Stomach (tissue), 19 donors: ENCODE measurements at places on chromosomes 12 and 14. TPM values are rescaled to one million over a fixed set of nuclear protein-coding genes. Genes with fewer than 3 reads are reported as not detected.

NINJ2 gene
- 2.2 TPM for total RNA-seq

DNA sequence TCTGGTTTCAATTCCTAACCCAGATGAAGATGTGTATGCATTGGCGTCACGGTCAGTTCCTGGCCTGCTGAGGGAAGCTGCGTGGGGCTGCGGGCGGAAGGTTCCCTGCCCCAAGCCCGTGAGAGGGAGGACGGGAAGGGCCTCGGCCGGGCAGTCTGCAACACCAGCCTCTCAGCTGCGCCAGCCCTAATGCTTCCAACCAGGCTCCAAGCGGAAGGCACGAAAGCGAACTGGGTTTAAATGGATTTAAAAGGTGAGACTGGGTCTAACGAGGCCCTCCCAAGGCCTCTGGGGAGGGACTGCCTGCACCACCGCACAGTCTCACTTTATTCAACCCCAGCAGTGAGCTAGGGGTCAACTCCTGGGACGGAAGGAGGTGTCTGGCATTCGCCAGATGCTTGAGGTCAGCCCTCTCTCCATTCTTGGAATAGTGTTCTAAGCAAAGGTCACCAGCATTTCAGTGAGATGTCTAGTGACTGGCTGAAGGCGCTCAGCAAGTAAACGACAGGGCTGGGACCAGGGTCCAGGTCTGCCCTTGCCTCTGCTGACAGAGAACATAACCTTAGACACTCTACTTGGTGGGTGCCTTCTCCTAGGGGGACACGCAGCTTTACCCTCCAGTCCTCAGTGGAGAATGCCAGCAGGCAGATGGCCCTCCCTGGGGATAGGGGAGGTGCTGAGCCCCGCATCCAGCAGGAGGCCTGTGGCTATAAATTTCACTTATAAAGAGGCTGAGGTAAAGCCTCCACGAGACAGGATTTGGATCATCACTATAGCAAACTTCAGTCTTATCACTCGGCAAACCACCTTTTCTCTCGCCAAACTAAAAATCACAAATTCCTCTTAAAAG is 92.2 kb downstream of the PIWIL1 start:
- DNase-seq, result no peak
- H3K4me1 ChIP-seq, result no peaks in the 10 kb centered on the region
- no peak overlapping the region for H3K4me3 ChIP-seq
- H3K27me3 ChIP-seq, result no peaks in the 10 kb centered on the region
- H3K27ac ChIP-seq, result no peak overlapping the region

CLEC4A gene
- total RNA-seq, result not detected

GRCh38 chr12:56641219-56641618 is 4.6 kb downstream of the ATP5F1B start:
- no peak overlapping the region for H3K4me3 ChIP-seq
- H3K27me3 ChIP-seq, result no peaks in the 10 kb centered on the region
- H3K36me3 ChIP-seq, result peaks cover 73% of the 10 kb centered on the region
- peaks cover 66% of the 10 kb centered on the region for H3K4me1 ChIP-seq
- H3K27ac ChIP-seq, result no peak overlapping the region
- DNase-seq, result no peak

ADCY6 gene
- 58.8 TPM for total RNA-seq

- DNase-seq, result peak; percentile 65
- peaks cover 10% of the 10 kb centered on the region for H3K4me1 ChIP-seq
- no peak overlapping the region for H3K4me3 ChIP-seq
- no peak overlapping the region for H3K27ac ChIP-seq
Observed at GRCh38 chr12:14207905-14208551, 157.5 kb upstream of the ATF7IP start.

GRCh38 chr14:73250781-73251500 is 13.6 kb downstream of the PAPLN start:
- peaks cover 63% of the 10 kb centered on the region for H3K36me3 ChIP-seq
- H3K4me3 ChIP-seq, result no peak overlapping the region
- DNase-seq, result no peak
- H3K27ac ChIP-seq, result no peak overlapping the region
- peaks cover under 1% of the 10 kb centered on the region for H3K4me1 ChIP-seq

GRCh38 chr14:96178461-96179321 is 25.9 kb upstream of the BDKRB2 start:
- no peaks in the 10 kb centered on the region for H3K36me3 ChIP-seq
- DNase-seq, result no peak
- peak overlapping the region; percentile 62 for H3K27ac ChIP-seq
- H3K4me1 ChIP-seq, result peaks cover 34% of the 10 kb centered on the region
- peaks cover 10% of the 10 kb centered on the region for H3K27me3 ChIP-seq

TMEM179 gene
- 0.92 TPM for total RNA-seq

GRCh38 chr14:99929601-99930000 is 135.6 kb upstream of the EVL start:
- no peak overlapping the region for H3K27ac ChIP-seq
- H3K36me3 ChIP-seq, result peaks cover 3% of the 10 kb centered on the region
- H3K4me3 ChIP-seq, result no peak overlapping the region
- no peaks in the 10 kb centered on the region for H3K4me1 ChIP-seq
- DNase-seq, result no peak

GRCh38 chr12:79592865-79593264 is 97.9 kb downstream of the PAWR start:
- H3K27ac ChIP-seq, result no peak overlapping the region
- DNase-seq, result no peak
- H3K36me3 ChIP-seq, result no peaks in the 10 kb centered on the region
- H3K27me3 ChIP-seq, result no peaks in the 10 kb centered on the region

GRCh38 chr12:7937833-7938506 is 2.0 kb upstream of the SLC2A3 start:
- no peak overlapping the region for H3K4me3 ChIP-seq
- no peaks in the 10 kb centered on the region for H3K27me3 ChIP-seq
- DNase-seq, result no peak
- H3K27ac ChIP-seq, result no peak overlapping the region
- peaks cover under 1% of the 10 kb centered on the region for H3K36me3 ChIP-seq
- H3K4me1 ChIP-seq, result no peaks in the 10 kb centered on the region

IAPP gene
- not detected for total RNA-seq

GRCh38 chr12:46788072-46788887 is 37.5 kb downstream of the SLC38A4 start:
- no peak overlapping the region for H3K27ac ChIP-seq
- H3K4me1 ChIP-seq, result no peaks in the 10 kb centered on the region
- DNase-seq, result no peak
- H3K27me3 ChIP-seq, result no peaks in the 10 kb centered on the region
- no peak overlapping the region for H3K4me3 ChIP-seq

DNA sequence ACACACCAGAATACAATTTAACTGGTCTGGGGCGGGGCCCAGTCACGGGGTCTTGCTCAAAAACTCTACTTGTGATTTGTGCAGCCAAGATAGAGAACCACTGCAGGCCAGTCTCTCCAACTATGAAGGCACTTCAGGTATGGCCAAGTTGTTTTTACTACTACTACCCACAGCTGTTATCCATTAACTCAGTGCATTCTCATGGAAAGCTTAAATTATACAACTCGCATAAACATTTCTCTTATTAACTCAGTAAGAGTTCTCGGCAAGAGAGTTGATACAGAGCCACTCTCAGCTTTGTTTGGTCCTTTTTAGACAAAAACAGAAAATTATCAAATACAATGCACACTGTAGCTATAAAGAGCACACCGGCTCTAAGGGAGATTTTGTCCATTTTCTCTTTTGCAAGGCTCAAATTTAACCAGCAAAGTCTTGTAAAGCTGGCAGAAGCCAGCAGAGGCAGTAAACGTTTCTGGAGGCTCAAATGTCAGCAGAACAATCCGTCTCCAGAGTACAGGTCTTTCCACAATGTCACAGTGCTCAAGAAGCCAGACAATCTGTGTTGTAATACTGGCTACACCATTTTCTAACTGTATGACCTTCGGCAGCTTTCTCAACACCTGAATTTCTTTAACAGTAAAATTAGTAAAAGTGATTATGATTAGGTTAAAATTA is 85.9 kb downstream of the PTGER2 start:
- no peaks in the 10 kb centered on the region for H3K36me3 ChIP-seq
- no peak overlapping the region for H3K4me3 ChIP-seq
- H3K27ac ChIP-seq, result no peak overlapping the region

INHBE gene
- not detected for total RNA-seq

- H3K4me1 ChIP-seq, result no peaks in the 10 kb centered on the region
- H3K4me3 ChIP-seq, result no peak overlapping the region
- H3K27ac ChIP-seq, result peak overlapping the region; percentile 5
- no peak for DNase-seq
- H3K36me3 ChIP-seq, result no peaks in the 10 kb centered on the region
Observed at GRCh38 chr12:89334548-89335169, 17.6 kb downstream of the DUSP6 start.

GRCh38 chr12:9039397-9039977 is 50.1 kb downstream of the KLRG1 start:
- no peaks in the 10 kb centered on the region for H3K36me3 ChIP-seq
- no peaks in the 10 kb centered on the region for H3K4me1 ChIP-seq
- DNase-seq, result peak; percentile 56

PDZRN4 gene
- total RNA-seq, result 2.6 TPM

COCH gene
- total RNA-seq, result not detected

DNA sequence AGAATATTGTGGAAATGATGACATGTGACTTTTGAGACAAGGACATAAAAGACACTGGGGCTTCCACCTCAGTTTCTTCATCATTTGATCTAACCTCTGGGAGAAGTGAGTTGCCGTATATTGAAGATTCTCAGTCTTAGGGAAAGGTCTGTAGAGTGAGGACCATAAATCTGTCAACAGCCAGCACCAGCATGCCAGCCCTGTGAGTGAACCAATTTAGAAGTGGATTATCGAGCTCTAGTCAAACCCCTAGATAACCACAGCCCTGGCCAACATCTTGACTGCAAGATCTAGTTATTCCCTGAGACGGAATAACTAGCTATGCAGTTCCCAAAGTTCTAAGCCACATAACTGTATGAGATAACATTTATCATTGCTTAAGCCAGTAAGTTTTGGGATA is 108.8 kb upstream of the PTPRR start:
- no peak overlapping the region for H3K4me3 ChIP-seq
- DNase-seq, result no peak
- H3K27ac ChIP-seq, result no peak overlapping the region
- no peaks in the 10 kb centered on the region for H3K36me3 ChIP-seq
- no peaks in the 10 kb centered on the region for H3K27me3 ChIP-seq

PLEKHG3 gene
- 27.2 TPM for total RNA-seq

GRCh38 chr14:90118027-90118426 is 56.2 kb downstream of the KCNK13 start:
- H3K27me3 ChIP-seq, result no peaks in the 10 kb centered on the region
- H3K27ac ChIP-seq, result no peak overlapping the region
- H3K4me1 ChIP-seq, result no peaks in the 10 kb centered on the region
- no peak for DNase-seq

GRCh38 chr14:63203618-63204406 is 431 bp upstream of the RHOJ start:
- no peaks in the 10 kb centered on the region for H3K27me3 ChIP-seq
- no peaks in the 10 kb centered on the region for H3K36me3 ChIP-seq
- peak; percentile 47 for DNase-seq
- H3K27ac ChIP-seq, result peak overlapping the region; percentile 90
- H3K4me1 ChIP-seq, result peaks cover 17% of the 10 kb centered on the region

- no peaks in the 10 kb centered on the region for H3K27me3 ChIP-seq
- H3K36me3 ChIP-seq, result peaks cover 27% of the 10 kb centered on the region
- no peak overlapping the region for H3K27ac ChIP-seq
- no peak for DNase-seq
- H3K4me1 ChIP-seq, result peaks cover 83% of the 10 kb centered on the region
- H3K4me3 ChIP-seq, result no peak overlapping the region
Observed at GRCh38 chr12:50218386-50218785, 51.2 kb upstream of the CERS5 start.

DNA sequence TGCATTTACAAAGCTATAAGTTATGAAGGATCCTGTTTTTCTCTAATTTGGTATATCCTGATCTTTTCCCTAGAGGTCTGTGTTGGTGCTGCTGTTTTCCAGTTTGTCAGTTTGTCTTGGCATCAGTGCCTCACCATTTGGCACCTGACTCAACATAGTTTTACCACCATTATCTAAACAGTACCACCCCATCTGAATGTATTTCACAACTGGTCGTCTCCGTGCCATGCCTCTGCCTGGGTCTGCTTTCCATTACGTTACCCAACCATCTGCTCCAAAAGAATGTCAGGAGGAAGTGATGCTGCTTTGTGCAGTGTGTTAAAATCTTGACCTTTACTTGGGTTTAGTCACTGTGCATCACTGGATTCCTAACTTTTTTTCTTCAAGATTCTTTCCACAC is 129.3 kb upstream of the RASSF8 start:
- no peaks in the 10 kb centered on the region for H3K36me3 ChIP-seq
- no peak overlapping the region for H3K27ac ChIP-seq
- peak; percentile 50 for DNase-seq
- no peak overlapping the region for H3K4me3 ChIP-seq
- peaks cover 4% of the 10 kb centered on the region for H3K4me1 ChIP-seq
